ENCODE measurements at places on chromosomes 3 and 15.

- no peak for DNase-seq
Measured at GRCh38 chr3:61810953-61811497, 249.7 kb downstream of the PTPRG start.

DNA sequence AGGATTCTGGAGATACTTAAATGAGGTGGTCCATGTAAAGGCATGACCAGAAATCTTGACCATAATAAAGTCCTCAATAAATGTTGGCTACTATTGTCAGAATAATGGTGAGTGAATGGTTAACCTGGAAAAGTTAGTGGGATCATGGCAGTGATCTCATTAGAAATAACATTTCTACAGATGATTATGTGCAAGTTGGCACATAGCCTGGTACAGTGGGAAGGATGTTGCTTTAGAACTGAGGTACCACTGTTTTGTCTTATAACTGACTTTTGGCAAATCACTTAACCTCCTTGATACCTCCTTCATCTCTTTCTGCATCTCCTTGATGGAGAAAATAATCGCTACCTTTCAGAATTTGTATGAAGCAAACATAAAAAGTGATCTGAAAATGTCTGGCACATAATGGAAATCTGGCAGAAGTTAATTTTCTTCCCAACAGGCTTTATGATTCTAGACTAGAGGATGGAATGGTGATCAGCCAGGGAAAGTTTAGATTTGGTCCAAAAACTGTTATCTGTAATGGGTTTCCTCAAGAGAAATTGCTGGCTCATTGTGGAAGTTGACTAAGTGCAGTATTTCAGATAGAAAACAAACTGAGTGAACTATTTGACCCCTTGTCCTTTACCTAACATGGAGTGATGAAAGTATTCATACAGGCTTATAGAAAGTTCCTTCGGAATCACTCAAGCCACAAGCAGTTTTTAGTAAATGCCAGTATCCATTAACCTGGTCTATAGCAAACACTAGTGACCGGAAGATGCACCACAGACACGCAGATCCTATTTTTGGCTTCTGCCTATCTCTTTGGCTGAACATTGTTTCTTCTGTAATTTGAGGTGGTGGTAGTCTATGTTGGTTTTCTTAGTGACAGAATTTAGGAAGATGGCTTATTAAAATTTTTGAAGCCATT is 449.6 kb upstream of the TGFBR2 start:
- DNase-seq: no peak

DNA sequence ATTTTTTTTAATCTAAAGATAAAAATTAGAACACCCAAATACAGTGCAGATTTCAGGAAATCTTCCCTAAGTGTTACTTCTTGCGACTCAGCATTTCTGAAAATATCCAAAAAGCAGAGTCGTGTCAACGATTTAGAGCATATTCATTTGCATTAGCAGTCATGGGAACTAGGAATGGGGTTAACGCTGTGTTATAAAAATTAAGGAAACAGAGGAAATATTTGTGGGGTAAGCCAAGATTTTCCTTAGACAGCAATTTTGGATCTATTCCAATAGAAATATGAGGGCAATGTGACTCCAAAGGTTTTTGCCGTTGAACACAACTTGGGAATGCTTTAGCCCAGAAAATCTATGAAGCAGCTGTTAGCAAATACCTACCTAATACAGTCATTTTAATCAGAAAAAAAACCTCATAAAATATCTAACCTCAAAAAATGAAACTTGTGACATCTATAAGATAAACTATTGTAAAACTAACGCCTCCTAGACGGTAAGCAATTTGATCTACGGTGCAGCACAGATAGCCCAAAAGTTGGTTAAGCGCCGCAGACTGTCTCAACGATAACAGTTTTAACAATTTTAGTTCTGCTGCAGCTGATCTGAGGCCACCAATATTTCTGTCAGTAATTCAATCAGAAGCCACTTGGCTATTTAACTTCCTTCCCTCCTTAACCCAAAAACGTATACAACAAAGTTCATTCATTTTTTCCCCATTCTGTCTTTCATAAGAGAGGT is 5.8 kb upstream of the ATP11B start:
- DNase-seq: no peak

GRCh38 chr3:194492001-194492400 is 5.2 kb upstream of the ATP13A3 start:
- DNase-seq: no peak

DNA sequence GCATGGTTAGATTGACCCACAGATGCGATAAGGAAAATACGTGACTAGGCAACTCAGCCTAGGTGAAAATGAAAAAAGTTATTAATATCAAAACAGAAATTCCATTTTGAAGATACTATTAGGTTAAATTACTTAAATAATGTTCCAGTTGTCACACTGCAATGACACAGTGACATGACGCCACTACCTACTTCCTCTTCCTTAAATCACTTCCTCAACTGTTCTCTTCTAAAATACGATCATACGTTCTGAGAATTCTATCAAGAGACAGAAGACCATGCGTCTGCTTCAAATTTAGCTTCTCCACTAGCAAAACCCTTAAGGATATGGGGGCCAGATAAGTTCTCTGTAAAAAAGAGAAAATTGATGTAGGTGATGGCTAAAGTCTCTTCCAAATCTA is 18.2 kb downstream of the CMTM6 start:
- no peak for DNase-seq

DNA sequence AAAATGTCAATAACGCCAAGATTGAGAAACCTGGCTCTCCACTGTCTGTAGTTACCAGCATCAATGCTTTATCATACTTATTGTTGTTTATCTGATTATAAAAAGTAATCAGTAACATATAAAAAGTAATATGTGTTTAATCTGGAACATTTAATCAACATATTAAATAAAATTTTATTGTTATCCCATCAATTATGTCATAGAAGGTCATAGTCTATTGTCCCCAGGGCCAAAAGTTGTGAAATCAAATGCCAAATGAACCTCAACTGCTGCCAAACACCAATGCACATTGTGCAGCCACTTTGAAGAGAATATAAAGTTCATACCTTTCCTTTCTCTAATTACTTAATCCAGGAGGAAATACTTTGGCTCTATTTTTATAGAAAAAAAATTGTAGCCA is 106.6 kb downstream of the EOMES start:
- DNase-seq: no peak

DNA sequence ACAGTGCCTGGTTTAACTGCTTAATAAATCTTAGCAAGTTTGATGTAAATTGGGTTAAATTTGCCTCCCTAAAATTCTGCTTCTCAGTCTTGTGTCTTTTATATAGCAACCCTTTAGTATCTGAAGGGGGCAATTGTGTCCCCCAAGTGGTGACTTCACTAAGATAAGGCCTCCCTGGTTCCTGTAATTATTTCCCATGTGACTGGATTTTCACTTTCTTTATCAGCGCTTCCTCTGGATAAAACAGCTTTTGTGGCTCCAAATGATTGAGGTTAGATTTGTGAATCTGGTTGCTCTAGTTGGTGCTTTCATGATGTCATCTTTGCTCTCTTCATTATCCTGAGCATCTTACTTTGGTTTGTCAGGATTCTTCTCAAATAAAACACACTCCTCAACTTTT is 334.3 kb upstream of the CTDSPL start:
- DNase-seq: no peak

GRCh38 chr3:50433954-50434353 is 69.5 kb downstream of the CACNA2D2 start:
- no peak for DNase-seq

GRCh38 chr3:29475854-29476253 is 195.0 kb downstream of the RBMS3 start:
- no peak for DNase-seq

- no peak for DNase-seq
Measured at GRCh38 chr3:47475029-47475569, 642 bp downstream of the SCAP start.

DNA sequence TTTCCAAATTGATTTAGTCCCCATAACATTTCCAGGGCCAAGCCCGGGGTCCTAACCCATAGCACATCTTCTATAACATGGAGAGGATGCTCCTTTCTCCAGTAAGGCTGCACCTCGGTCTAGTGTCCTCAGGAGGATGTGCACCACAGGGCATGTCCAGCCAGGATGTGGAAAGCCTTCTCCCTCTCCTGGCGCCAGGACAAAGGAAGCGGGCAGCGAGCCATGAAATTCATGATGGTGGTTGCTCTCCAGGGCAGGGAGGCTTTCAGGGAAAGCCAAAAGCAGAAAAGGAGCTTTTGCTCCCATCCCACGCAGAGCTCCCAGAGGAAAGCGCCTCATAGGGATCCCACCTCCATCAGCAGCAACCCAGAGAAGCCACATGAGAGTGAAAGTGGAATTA is 220.0 kb downstream of the ADAMTSL3 start:
- no peak for DNase-seq

GRCh38 chr3:79767905-79768267 is at the start of gene ROBO1:
TSS of gene ROBO1 (minus strand) at chr3:79767998.
- DNase-seq: peak; percentile 81

- DNase-seq: peak; percentile 29
Measured at GRCh38 chr3:127820826-127821313, 1.4 kb downstream of the MGLL start.

- DNase-seq: no peak
Measured at GRCh38 chr15:86079508-86080266, at the start of gene AGBL1. TSS of gene AGBL1 (plus strand) at chr15:86079871.

DNA sequence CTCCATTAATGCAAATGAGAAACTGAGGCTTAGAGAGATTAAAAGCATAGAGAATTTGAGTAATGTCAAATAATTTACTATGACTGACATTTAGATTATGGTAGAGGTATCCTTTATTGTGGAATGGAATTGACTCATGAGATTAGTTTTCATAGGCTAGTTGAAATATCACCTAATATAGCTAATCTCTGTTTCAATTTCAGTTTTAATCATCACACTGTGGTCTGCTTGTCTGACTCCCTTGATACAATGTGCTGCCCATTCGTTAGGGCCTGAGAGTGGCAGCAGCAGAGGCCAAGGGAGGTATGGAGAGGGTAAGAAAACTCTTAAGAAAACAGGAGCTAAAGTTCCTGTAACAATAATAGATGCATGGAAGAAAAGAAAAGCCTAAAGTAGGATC is 13.2 kb upstream of the ZBTB20 start:
- no peak for DNase-seq

DNA sequence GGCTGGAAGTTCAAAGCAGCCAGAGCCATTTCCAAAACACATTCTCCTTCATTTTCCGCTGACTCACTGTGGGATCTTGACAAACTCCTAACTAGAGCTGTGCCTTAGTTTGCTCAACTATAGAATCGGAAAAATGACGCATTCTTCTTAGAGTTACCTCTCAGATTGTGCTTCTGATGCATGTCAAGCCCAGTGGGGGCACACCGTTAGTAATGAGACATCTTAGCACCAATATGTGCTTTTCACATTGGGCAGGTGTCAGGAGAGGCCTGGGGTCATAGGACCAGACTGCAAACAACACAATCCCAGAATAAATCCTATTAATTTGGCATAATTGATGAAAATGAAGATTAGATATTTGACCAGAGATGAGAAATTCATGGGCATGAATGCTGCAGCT is 71.3 kb upstream of the UBE3A start:
- no peak for DNase-seq

- no peak for DNase-seq
Measured at GRCh38 chr15:92421976-92422375, 28.3 kb downstream of the ST8SIA2 start.
